Omental fat pad (tissue), 4 donors: ENCODE measurements at places on chromosomes 13 and 19.

DNA sequence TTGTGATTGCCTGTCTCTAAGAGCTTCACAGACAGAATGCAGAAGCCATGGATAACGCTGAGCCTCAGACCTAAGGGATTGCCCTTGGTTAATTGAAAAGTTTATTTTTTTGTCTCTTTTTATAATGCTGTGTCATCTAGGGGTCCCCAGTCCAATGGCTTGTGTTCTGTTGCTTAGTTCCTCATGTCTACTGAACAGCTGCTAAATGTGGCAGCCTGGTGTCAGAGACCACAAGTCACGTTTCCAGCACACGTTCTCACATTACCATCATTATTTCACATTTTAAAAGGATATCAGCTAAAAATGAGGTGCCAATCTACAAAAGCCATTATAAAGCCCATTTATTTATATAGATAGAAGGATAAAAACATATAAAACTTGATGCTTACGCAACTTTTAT is 1362.0 kb downstream of the PCDH9 start:
- no peak for DNase-seq

DNA sequence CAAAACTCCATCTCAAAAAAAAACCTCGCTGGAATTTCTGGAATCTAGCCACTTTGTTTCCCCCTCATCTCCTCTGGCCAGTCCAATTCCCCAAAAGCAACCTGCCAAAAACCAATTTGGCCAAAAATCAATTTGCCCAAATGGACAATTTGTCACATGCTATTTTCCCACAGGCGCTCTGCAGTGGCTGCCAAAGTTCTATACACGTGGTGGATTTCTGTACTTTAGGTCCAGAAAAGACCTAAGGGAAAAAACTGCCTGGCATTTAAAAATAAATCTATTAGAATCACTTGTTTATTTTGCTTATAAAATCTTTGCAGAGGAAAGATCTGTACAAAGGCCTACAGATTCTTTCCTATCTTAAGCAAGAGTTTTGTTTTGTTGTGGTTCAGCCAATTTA is 79.4 kb downstream of the MAP4K1 start:
- DNase-seq = no peak

- no peak for DNase-seq
Observed at GRCh38 chr13:40666933-40667621, 636 bp upstream of the FOXO1 start.

DNA sequence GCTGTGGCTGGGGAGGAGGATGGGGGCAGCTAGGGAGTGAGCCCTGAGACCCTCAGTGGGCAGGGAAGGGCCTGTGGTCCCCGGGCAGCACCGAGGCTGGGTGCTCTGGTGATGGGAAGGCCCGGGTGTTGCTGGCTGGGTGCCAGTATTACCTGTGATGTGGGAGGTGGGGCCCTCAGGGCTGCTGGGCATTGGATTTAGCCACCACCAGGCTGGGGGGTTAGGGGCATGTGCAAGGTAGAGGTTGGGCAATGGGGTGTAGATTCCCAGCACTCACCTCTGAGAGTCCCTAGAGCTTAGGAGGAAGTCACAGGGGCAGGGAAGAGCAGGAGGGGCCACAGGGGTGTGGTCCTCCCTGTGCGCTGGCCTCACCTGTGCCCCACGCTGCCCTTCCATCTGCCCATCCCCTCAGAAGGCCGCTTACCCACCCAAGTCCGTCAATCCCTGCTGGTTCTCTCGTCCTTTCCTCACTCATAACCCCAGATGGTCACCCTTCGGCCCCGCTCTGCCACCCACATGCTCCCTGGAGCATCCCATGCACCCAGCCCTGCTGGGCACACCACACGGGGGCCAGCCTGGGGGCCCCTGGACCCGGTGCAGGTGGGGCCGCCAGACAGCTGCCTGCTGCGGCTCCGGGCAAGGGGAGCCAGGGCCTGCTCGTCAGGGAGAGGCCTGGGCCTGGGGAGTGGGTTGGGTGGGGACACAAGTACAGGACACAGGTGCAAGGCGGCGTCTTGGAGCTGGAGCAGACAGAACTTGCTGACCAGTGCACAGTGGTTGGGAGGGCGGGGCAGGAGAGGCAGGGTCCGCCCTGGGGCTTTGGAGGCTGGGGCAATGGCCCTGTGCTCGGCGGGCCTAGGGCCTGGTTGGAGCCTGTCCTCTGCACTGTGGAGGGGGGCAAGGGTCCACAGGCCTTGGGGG is 12.5 kb downstream of the EPN1 start:
- DNase-seq = no peak

DNA sequence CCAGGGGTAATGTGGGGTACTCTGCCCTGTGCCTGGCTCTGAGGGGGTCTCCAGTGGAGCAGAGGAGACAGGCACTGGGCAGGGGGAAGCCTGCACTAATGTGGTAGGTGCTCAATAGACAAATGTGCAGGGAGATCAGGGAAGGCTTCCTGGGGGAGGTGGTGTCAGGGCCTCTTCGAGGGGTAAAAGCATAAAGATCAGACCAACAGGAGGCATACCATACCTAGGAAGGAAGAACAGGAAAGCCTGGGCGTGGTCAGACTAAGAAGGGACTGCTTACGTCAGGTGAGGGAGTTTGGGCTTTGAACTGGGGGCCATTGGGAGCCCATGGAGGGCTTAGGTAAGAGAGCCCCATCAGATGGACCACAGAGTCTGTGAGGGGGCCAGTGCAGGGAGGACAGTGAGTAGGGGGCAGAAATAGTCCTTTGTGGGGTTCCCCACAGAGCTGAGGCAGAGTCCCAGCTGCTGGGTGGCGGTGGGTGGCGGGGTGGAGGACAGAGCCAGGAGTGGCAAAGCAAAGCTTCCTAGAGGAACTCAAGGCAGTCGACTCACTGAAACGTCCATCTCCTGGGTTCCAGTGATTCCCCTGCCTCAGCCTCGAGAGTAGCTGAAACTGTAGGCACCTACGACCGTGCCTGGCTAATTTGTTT is 8.8 kb downstream of the PRR36 start:
- DNase-seq = no peak

GRCh38 chr13:48116808-48117207 is 21.9 kb upstream of the MED4 start:
- DNase-seq = no peak

GRCh38 chr13:30313311-30313710 is 6.0 kb upstream of the KATNAL1 start:
- DNase-seq = no peak

DNA sequence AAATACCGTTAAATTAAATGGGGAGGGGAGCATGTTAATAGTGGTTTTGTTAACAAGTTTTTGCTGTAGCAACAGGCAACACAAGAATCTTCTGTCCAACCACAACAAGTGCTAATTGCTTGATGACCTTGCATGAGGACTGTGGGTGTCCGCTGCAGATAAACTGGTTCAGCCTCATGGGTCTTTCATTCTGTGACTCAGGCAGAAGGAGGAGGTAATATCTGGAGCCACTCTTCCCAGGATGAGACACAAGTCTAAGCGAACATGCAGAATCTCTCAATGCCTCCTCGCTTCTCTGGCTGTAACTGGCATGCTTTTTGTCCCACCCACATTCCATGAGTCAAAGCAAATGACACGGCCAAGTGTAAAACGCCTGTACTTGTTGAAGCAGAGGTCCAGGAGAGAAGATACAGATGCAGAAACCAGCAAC is 56.6 kb upstream of the MYO16 start:
- DNase-seq = no peak

DNA sequence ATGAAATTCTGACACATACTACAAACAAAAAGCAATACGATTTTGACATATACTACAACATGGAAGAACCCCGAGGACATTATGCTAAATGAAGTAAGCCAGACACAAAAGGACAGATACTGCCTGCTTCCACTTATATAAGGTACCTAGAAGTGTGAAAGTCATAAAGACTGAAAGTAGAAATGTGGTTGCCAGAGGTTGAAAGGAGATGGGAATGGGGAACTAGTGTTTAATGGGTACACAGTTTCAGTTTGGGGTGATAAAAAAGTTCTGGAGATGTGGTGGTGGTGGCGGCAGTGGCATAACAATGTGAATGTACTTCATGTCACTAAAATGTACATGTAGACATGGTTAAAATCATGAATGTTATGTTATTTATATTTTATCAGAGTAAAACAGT is 12.1 kb upstream of the NDFIP2 start:
- DNase-seq = no peak

DNA sequence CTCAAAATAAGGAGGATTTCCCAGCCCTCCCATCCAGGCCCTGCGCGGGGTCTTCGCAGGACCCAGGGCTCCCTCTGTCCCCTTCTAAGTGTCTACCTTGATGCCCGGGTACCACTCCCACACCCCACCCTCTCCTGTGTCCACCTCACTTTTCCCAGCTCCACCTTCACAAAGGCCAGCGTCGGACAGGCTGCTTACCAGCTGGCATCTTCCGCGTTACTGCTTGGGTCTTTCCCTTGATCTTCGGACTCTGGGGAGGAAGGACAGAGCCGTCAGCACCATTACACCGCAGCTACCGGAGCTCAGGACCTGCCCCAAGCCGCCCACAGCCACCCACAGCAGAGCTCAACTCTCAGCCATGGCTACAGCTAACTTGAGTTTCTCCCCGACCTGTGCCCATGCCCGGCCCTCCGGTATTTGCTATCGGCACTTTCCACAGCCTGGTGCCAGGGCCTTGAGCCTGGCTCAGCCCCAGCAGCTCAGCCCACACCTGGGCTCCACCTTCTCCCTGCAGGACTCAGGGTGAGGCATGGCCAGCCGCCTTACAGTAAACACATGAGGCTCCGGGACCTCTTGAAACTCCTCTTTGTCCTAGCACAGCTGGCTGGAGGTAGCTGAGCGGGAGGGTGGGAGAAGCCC is 3.8 kb downstream of the C13orf46 start:
- DNase-seq = no peak

GRCh38 chr13:103948426-103948825 is 882.2 kb upstream of the SLC10A2 start:
- no peak for DNase-seq

DNA sequence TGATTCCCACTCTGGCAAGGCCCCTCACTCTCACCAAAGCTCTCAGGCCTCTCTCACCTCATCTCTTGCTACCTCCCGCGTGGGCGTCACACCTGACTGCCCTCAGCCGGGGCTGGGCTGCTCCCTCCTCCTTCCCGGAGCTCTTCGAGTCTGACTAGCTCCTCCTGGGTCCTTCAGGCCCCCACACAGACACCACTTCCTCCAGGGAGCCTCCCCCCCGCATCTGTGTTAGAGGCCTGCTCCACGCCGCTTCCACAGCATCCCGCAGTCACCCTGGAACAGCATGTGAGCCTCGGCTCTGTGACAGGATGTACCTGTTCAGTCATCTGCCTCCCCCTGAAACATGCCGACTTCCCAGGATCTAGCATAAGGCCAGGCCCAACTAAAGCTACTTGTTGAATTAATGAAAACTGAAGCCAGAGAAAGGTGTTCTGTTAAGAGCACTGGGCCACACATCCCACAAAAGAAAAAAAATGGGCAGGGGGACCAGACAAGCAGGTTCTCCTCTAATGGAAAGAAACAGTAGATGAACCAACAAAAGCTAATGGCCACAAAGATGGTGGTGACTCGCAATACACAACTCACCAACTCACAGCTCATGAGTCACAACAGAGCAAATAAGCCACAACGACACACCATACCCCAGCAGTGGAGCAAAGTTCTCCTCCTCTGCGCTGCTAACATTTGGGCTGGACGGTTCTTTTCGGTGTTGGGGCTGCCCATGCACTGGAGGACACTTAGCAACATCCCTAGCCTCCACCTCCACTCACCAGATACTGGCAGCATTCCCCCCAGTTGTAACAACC is 3.0 kb downstream of the PPP6R1 start:
- no peak for DNase-seq

DNA sequence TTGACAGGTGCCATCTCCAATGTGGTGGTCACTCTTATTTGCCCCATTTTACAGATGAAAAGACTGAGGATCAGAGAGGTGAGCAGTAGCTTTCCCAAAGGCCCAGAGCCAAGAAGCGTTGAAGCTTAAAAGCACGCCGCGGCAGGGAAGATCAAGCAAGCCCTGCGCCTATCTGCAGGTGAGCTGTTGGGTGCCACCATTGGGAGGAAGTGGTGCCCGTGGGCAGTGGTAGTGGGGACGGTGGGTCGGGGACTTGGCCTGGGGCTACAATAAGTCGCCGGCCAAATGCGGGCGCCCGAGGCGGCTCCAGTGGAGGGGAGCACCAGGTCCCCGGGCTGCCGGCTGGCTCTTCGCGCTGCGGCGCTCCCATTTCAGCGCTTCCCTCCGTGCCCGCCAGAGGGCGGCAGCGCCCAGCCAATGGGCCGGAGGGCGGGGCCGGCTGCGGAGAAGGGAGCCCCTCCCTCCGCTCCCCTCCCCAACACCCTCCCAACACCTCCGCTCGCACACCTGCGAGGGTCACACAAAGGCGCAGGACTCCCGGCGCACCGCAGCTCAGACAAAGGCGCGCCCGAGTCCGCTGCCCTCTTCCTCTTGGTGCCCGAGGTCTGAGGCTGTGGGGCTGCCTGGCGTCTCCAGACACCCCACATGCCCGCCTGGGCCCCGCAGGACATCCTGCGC is 744 bp upstream of the POU2F2 start:
- DNase-seq = peak; percentile 30

GRCh38 chr13:43401361-43401760 is 378.0 kb downstream of the DNAJC15 start:
- no peak for DNase-seq

DNA sequence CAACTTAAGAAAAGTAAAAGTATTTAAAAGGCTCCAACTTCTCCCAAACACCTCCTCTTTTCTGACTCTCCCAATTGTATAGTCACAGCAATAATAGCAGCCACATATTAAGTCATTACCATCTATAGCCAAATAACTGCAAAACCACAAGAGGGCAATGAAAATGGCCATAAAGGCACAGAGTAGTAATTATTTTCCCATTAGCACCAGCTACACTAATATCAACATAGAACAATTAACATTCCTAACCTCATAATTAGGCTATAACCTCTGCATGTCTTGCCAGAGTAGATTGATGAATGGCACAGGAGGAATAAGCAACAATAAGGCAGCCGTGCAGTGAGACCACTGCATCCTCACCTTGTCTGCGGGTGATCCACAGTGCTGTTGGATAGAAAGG is 226.4 kb upstream of the SERP2 start:
- DNase-seq = no peak
